ENCODE measurements at places on chromosomes 16 and 17.

GRCh38 chr17:43556292-43556691 is 10.2 kb upstream of the ETV4 start:
- DNase-seq = peak; percentile 82

- DNase-seq = no peak
Observed at GRCh38 chr17:8162233-8162996, at the start of gene VAMP2. VAMP2 (minus strand) TSS chr17:8162948; CDS start chr17:8162879, 69 bp downstream.

DNA sequence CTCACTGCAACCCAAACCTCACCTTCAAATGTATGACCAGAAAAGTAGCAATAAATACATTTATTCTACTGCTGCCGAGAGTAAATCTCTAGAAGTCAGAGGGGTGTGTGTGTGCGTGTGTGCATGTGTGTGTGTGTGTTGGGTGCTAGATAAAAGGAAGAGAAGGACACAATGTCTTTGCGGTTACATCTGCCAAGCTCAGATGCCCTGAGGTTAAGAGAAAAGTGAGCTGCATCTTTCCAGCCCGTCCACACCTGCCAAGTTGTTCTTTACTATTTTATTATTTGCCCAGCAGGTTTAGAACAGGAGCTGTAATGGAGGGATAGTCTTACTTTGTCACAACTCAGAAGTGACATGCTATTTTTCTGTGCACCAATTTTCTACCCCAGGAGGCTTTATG is 54.5 kb upstream of the ANKFN1 start:
- DNase-seq = no peak

DNA sequence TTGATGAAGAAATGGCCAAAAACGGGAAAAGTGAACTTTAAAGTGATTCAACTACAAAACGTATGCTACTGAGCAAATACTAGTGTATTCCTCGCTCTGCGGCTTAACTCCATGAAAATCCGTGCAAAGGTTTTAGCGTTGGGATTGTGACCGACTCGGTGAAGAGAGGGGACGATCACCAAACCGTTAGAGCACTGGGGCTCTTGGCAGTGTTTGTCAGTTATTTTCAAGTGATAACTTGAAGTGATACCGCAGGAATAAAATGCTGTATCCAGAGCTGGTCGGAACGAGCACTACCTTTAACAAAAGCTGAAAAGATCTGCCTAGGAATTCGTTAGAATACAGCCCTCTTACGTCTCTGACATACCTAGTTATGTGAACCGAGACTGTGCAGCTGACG is 773 bp upstream of the PPM1D start:
- no peak for DNase-seq

- DNase-seq = no peak
Observed at GRCh38 chr16:28596115-28596630, 677 bp downstream of the SULT1A2 start.

DNA sequence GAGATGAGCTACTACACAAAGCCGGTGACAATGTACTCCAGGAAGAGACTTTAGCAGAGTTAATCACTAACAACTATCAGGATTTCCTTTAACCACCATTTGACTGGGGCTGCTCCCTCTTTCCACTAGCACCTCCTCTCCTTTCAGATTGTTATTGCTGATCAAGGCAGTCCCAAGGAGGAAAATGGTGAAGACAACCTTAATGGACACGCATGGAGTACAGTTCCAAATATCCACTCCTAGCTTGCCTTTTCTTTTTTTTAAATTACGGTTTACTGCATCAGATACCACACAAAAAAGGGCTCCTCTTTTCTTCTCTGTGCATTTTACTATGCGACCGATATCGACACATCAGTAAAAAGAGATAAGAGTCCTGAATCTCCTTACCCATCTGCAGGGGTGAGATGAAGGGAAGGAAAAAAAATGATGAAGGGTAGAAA is 30.9 kb downstream of the FAM222B start:
- DNase-seq = peak; percentile 44

GRCh38 chr17:12883472-12883871 is 94.2 kb downstream of the ARHGAP44 start:
- DNase-seq = no peak

GRCh38 chr16:3173892-3174617 is 13.9 kb upstream of the OR1F1 start:
- DNase-seq = peak; percentile 51

DNA sequence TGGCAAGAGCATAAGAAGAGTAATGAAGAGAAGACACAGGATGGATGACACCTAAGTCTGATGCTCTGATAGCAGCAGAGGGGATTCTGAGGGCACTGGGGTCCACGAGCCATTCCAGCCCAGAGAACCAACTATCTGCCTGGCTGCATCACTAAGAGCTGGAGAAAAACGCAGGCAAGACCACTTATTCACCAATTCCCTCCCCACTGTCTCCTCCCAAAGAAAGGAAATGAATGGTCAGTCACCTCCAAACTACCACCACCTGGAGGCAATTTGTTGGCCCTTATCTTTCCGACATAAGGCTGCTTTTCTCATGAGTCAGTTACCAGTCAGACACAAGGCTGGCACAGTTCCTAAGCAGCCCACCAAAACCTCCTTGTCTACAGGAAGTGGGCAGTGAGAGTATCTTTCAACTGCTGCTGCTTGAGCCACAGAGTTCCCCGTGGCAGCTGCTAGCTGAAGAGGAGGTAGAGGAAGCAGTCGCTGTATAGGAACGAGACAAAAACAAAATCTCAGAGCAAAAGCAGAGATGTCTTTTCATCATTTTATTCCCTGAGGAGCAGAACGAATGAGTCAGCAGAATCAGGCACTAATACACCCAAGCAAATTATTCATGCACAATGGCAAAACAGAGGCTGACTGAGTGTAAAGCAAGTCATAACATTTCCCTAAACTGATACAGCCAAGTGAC is 111.1 kb downstream of the SMG6 start:
- peak; percentile 90 for DNase-seq

GRCh38 chr17:53900951-53901350 is 78.2 kb downstream of the KIF2B start:
- no peak for DNase-seq

DNA sequence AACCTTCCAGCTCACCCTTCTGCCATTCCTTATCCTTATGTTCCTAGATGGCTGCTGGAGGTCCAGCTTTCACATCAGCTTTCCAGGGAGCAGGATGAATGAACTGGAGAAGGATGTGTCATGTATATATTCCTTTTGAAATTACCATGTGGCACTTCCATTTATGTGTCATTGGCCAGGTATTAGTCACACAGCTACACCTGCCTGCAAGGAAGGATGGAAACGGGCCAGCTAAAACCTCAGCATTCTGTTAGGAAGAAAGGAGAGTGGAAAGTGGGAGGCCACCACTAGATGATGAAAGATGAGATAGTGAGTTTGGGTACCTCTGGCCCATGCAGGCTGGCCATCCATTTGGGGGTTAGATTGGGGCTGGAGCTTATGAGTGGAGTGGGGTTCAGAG is 67.5 kb downstream of the KSR1 start:
- no peak for DNase-seq

GRCh38 chr16:82979406-82980111 is 352.8 kb downstream of the CDH13 start:
- DNase-seq = no peak

DNA sequence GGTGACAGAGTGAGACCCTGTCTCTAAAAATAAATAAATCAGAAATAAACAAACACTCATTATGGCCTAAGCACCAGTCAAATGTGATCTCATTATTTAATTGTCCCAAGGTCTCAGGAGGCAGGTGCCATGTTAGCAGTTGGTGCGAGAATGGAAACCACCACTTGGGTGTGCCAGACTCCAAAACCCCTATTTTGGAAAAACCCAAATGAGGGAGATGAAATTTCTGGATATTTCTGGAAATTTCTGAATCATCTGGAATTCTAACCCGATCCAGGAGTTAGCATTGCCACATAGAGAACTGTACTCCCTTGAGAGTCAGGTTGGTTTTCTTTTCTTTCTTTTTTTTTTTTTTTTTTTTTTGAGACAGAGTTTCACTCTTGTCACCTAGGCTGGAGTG is 264.0 kb downstream of the XYLT1 start:
- DNase-seq = no peak

- no peak for DNase-seq
Observed at GRCh38 chr17:56830726-56831368, 2.9 kb downstream of the C17orf67 start.

- no peak for DNase-seq
Observed at GRCh38 chr16:8819411-8820034, 21.9 kb downstream of the PMM2 start.

DNA sequence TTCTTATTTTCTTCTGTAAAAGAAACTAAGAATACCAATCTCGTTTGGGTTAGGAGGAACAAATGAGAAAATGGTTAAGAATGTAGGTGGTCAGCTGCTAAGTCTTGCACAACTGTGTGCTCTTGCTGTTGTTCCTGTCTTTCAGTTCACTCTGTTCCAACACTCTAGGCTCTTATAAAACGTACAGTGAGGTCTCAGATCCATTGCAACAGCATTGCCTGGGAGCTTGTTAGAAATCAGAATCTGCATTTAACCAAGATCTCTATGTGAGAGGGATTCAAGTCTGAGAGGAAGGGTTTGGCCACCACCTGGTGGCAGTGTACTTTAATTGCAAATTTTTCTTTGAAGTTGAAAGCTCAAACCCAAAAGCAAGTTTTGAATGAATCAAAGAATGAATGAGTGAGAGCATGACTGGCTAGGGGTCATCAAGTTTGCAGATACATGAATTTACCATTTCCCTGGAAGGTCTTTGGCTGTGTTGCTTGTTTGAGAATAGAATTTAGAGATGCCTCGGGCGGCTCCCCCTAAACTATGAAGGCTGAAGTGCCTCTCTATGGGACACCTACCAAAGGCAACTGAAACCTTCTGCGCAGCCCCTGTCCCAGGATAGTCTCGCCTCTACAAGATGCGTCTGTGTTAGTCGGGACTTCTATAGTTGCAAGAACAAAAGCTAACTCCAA is 2.5 kb downstream of the ALOX15B start:
- DNase-seq = peak; percentile 73

DNA sequence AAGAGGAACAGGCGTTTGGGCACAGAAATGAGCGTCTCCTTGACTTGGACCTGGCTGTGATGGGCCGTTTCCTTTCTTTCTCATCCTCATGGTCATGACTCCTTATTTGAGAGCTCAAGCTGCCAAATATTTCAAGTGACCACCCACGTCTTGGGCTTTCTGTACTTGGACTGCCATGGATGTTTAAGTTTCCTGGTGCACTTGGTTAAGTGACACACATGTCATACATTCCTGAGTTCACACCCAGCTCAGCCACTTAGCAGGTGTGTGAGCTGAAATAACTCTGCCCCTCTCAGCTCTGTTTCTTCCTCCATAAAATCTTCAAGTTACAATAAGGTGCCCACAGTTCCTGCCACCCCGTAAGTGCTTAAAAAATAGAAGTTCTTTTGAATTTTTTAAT is 114.5 kb downstream of the CLEC16A start:
- no peak for DNase-seq

DNA sequence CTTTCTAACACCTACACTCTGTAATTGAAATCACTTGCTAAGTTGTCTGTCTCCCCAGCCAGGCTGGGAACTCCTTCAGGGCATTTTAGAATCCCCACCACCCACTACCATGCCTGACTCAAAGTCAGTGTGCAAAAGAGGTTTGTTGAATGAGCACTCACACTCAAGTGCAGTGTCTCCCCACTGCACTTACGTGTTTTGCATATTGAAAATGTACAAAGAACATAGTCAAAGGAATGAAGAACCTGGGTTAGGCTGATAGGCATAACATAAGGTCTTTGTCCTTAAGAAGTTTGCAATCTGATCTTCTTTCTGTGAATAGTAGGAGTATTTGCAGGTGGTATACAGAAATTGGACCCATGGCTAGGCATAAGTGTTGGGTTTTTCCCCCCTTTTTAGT is 33.8 kb upstream of the DDX52 start:
- no peak for DNase-seq

DNA sequence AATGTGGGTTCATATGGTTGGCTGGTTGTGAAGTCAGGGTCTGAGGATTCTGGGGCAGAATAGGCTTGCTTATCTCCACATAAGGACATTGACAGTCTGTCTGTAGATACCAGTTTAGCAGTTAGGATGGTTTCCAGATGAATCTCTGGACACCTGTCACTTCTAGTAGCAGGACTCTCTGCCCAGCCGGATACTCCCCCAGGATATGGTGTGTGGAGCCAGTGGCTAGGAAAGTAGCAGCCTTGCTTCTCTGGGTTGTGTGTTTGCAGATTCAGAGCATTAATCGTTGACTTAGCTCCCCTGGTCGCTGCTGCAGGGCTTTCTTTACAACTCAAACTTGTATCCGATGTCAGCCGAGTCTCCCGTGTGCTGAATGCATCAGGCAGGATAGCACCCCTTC is 45.2 kb downstream of the CLEC16A start:
- DNase-seq = no peak

DNA sequence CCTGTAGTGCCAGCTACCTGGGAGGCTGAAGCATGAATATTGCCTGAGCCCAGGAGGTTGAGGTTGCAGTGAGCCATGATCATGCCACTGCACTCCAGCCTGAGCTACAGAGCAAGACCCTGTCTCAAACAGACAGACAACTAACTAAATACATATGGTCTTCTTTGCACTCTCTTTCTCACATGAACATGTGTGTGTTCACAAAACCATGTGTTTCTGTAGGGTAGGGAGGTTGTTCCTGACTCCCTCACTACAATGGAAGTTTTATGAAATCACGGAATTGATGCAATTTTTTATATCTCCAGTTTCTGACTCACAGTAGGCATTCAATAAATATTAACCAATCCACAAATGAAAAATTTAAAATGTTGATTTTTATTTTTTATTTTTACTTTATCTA is 48.5 kb downstream of the ABHD15 start:
- no peak for DNase-seq

DNA sequence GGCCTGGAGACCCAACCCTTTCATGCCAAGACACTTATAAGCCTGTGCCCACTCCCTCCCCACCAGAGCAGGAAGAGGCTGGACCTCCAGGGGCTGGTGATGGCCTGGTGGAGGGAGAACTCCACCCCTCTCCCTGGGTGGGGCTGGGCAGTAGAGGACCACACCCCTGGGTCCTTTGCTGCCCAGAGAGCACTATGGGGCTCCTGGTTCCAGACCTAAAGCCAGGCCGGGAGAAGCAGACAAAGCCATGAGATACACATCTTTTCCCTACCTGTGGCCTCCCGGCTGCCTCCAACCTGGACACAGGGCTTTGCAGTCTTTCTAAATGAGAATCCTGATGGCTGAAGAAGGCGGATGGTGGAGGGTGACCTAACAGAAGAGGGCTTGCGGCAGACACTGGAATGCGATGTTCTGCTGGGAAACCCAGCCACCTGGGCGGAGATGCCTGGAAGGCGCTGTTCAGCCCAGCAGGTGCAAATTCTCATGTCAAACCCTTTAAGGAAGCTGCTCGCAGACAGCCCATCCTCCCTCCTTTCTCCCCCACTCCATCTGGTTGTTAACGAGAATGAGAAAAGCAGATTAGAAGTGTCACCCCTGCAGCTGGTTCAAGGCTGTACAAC is 43.9 kb upstream of the KIFC3 start:
- DNase-seq = peak; percentile 27

- DNase-seq = no peak
Observed at GRCh38 chr16:30813821-30814189, 26.8 kb upstream of the ZNF629 start.

Measured in KBM-7 (cell line).